ENCODE measurements at places on chromosomes 16 and 17.

- DNase-seq, result no peak
Observed at GRCh38 chr17:78589885-78590284, 12.7 kb upstream of the DNAH17 start.

- no peak for DNase-seq
Observed at GRCh38 chr16:65314627-65315008, 192.8 kb upstream of the CDH11 start.

DNA sequence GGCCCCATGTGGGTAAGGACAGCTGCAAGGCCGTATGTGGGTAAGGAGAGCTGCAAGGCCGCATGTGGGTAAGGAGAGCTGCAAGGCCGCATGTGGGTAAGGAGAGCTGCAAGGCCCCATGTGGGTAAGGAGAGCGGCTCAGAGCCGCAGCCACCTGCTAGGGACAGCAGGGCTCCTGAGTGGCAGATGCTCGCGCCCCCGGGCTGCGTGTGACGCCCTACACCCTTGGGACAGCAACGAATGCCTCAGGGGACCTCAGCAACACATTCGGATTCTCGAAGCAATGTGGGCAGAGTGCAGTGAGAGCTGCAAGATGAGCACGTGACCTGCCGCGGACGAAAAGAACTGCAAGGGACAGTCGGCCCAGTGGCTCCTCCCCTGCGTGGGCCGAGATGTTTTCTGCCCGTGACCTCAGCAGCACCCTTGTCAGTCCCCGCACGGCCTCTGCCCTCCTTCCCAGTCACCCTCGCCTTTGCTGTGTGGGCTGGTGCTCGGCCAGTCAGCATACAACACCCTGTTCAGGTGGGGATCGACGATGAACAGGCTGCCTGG is 9.6 kb upstream of the SLC38A8 start:
- no peak for DNase-seq

DNA sequence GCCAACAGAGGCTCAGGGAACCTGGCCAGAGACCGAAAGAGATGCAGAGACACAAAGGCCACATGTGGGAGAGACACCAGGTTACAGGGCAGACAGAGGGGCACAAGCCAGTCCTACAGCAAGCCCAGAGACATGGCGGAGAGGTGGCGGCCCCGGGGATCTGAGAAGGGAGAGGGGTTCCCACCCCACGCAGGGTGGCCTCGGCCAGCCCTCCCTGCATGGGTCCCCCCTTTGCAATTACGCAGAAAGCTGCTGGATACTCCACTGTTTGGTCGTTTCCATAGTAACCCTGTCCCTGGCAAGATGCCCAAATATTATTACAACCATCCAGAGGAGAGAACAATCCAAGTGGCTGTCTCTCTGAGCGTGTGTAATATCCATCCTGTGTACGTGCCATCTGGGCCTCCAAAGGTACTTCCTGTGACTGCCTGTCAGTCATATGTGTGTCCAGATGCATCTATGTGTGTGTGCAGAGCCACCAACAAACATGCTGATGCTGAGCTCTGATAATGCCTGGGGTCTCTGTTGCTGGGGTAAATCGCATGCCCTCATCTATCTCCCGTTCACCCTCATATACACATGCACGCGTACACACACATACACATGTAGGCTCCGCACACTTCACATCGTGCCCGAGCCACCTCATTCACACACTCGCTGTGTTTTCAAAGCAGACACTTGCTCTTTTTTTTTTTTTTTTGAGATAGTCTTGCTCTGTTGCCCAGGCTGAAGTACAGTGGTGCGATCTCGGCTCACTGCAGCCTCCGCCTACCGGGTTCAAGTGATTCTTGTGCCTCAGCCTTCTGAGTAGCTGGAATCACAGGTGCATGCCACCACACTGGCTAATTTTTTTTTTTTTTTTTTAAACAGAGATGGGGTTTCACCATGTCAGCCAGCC is 5.5 kb downstream of the PCGF2 start:
- DNase-seq, result peak; percentile 85

DNA sequence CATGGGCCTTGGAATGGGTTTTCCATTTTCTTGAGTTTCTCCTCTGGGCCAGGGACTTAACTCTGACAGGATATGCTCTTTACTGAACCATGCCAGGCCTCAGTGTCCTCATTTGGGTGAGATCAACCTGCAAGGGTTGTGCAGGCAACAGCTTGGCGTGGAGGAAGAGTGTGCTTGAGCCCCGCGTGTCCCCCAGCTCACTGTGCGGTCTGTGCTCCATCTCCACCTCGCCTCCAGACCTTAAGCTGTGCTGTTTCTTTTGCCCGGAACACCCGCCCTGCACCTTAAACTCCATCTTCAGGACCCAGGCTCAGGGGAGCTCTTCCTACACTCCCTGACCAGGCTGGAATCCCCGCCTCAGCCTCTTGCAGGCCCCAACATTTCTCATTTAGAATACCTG is 9.7 kb downstream of the RUSF1 start:
- DNase-seq, result no peak

DNA sequence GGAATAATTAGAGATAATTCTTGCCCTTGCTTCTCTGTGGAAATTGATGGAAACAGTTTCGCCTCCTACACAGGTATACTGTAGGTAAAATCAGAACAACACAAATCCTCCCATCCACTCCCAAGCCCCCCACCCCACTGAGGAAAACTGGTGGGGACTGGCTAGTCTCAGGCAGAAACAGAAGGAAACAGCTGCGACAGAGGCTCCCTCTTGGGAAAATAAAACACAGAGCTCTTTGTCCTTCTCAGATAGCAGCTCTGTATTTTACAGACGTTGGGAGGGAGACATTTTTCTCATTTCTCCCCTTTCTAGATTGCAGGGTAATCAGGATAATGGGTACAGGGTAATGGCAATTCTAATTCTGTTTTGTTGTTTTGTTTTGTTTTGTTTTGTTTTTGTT is 1.1 kb downstream of the SLFN13 start:
- DNase-seq, result no peak

- no peak for DNase-seq
Observed at GRCh38 chr17:50797135-50797810, 30.0 kb upstream of the ANKRD40CL start.

GRCh38 chr17:2449486-2449885 is 48.6 kb upstream of the MNT start:
- DNase-seq, result no peak

- no peak for DNase-seq
Observed at GRCh38 chr17:10186771-10187410, 11.5 kb downstream of the GAS7 start.

- no peak for DNase-seq
Observed at GRCh38 chr17:77542011-77542410, 401.2 kb downstream of the SEC14L1 start.

DNA sequence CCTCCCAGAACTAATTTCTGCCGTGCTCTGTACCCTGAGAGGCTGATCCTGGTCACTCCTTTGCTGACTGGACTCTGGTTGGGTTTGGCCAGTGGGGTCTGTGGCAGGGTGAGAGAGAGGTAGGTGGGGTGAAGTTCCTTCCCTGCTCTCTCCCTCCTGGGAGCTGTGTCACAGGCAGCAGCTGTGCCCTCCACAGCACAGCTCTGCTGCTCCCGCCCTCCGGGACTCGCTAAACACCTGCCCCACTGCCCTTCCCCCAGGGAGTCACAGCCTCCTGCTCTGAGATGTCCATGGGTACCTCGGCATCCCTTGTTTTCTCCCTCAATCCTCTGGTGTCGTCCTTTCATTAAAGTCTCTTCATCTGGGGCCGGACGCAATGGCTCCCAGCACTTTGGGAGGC is 66.4 kb downstream of the SRCIN1 start:
- DNase-seq, result peak; percentile 81

DNA sequence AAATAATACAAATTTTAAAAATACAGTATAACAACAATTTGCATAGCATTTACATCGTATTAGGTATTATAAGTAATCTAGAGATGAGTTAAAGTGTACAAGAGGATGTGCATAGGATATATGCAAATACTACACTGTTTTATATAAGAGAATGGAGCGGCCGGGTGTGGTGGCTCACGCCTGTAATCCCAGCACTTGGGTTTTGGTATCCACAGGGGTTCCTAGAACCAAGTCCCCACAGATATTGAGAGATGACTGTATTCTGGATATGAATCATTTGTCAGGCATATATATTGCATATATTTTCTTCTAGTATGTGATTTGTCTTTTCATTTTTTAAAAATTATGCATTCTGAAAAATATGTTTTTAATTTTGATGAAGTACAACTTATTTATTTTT is 77.5 kb upstream of the MSI2 start:
- no peak for DNase-seq

- DNase-seq, result no peak
Observed at GRCh38 chr17:3514873-3515272, 39.1 kb downstream of the ASPA start.

DNA sequence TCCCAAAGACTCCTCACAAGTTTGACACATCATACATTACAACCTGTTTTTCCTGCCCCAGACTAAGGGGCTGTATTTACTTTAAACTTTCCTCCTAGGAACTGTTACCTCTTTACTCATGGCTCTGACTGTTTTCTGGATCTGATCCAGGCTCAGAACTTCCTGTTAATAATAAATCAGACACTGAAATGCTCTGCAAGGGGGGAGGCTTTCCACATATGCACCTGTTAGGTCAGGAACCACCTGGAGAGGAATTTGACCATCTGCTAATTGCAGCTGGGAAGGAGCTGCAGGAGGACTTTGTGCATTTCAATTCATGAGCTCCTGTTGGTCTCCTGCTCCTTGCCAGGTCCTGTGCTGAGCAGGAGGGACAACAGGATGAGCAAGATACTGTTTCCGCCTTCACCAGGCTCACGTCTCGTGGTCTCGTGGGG is 476.9 kb upstream of the CDH5 start:
- DNase-seq, result peak; percentile 25

GRCh38 chr17:2954898-2955445 is 108.4 kb downstream of the OR1D5 start:
- DNase-seq, result peak; percentile 47

GRCh38 chr16:68037841-68038597 is 14.9 kb downstream of the DUS2 start:
- DNase-seq, result no peak

DNA sequence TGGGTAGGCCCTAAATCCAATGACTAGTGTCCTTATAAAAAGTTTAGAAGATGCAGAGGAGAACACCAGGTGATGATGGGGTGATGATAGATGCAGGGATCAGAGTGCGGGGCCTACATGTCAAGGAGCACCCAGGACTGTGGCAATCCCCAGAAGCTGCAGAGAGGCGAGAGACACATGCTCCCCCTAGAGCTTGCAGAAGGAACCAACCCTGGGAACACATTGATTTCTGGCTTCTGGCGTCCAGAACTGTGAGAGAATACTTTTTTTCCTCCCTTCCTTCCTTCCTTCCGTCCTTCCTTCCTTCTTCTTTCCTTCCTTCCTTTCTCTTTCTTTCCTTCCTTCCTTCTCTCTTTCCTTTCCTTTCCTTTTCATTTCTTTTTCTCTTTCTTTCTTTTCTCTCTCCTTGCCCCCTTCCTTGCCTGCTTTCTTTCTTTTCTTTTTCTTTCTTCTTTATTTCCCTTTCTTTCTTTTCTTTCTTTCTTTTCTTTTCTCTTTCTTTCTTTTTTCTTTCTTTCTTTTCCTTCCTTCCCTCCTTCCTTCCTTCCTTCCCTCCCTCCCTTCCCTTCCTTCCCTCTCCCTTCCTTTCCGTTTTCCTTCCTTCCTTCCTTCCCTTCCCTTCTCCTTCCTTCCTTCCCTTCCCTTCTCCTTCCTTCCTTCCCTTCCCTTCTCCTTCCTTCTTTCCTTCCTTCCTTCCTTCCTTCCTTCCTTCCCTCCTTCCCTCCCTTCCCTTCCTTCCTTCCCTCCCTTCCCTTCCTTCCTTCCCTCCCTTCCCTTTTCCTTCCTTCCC is 134.3 kb downstream of the HAPSTR1 start:
- DNase-seq, result no peak

GRCh38 chr16:49369651-49370611 is 3.7 kb upstream of the C16orf78 start:
- DNase-seq, result no peak

- DNase-seq, result no peak
Observed at GRCh38 chr17:67751101-67752074, 33.7 kb downstream of the NOL11 start.

DNA sequence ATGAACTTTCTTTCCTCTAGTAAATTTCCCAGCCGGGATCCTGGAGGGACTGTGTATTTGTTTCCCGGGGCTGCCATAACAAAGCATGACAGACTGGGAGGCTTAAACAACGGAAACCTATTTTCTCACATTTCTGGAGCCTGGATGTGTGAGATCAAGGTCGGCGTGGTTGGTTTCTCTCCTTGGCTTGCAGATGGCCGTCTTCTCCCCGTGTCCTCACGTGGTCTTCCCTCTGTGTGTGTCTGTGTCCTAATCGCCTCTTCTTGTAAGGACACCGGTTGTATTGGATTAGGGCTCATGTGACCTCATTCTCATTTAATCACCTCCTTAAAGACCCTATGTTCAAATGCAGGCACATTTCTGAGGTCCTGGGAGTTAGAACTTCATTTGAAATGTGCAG is 22.0 kb upstream of the USP10 start:
- no peak for DNase-seq

DNA sequence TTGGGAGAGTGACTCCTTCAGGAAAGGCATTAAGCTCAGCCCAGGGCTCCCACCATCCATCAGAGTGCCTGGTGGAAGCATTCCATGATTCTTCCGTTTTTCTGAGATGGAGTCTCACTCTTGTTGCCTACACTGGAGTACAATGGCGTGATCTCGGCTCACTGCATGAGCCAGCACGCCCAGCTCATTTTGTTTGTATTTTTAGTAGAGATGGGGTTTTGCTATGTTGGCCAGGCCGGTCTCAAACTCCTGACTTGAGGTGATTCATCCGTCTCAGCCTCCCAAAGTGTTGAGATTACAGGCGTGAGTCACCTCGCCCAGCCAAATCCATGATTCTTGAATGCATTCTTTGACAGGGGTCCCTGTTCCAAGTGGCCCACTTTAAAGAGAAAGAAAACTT is 23.1 kb downstream of the MIS12 start:
- no peak for DNase-seq

DNA sequence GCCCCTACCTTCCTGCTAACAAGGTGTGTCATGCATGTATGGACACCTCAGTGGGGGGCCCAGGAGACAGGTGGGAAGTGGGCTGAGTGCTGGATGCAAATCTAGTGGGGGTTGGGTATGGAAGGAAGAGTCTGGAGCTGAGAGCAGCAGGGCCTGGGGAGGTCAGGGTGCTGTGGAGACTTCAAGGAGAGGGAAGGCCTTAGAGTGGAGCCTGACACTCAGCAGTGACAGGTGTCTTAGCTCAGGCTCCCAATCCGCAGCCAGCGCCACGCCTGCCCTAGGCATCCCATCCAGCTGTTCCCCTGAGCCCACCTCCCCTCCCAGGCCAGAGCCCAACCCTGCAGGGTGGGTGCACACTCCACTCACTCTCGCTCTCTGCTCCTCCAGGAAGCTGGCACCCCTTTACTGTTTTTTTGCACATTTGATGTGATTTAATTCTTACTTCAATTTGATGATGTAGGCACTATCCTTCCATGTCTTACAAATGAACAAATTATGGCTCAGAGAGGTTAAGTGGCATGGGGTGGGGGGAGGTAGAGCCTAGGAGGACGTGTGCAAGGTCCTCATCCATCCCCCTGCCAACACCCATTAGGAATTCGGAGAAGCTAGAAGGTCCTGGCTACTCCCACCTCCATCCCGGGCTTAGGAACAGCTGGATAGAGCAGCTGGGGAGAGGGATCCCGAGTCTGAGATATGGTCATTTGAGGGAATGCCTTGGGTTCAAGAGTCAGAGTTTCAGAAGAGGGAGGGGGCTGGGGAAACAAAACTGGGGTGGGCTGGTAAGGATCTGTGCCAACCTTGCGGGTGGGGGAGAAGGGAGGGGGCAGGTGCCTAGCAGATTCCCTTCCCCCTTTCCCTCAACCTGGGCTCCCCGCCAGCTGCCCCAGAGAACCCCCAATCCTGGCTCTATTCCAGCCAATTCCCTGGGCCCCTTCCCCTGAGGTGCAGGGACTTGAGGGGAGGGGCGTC is 2.1 kb downstream of the FAM171A2 start:
- DNase-seq, result no peak
